Muscle of arm (tissue), 14 donors: ENCODE measurements at places on chromosomes 7 and 10. TPM values are rescaled to one million over a fixed set of nuclear protein-coding genes. Genes with fewer than 3 reads are reported as not detected.

DNA sequence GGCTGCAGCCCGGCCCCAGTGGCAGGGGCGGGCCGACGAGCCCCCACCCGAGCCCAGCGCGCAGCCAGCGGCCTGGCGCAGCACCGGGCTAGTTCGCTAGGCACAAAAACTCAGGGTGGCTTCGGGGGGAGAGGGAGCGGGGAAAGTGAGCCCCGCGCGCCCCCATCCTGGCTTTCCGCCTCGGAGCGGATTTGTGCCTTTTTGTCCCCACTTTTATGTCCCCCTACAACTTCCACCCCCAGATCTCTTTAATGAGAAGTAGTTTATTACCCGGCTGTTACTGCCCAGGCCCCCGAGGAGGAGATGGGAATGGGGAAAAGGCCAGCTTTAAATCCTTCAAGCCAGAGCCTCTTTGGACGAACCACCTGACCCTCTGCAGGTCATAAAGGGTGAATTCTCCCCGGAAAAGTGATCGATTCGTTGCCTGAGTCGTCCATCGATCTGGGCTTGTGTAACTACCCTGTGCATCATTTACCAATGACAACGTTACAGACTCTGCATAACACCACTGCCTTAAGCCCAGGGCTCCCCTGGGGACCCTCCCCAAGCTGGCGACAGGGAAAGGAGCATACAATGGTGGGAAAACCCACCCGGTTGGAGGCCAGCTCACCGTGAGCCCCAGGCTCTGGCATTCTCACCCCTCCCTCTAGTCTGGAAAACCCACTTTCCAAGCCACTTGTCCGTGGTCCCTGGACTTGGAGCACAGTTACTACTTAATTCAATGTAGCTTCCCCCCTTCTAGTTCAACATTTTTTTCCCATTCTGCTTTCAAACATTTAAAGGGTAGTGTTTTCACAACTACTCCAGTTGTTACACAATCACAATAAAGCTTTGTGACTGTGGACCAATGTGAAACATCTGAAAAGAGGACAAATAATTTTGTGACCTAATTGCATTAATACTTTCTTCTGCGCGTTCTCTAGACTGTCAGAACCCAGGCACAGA, 748 bp upstream of the SH3PXD2A start:
- DNase-seq, result no peak

The LDB3 gene
- polyA plus RNA-seq, result 967 TPM

The ZNF107 gene
- polyA plus RNA-seq, result 5.9 TPM

DNA sequence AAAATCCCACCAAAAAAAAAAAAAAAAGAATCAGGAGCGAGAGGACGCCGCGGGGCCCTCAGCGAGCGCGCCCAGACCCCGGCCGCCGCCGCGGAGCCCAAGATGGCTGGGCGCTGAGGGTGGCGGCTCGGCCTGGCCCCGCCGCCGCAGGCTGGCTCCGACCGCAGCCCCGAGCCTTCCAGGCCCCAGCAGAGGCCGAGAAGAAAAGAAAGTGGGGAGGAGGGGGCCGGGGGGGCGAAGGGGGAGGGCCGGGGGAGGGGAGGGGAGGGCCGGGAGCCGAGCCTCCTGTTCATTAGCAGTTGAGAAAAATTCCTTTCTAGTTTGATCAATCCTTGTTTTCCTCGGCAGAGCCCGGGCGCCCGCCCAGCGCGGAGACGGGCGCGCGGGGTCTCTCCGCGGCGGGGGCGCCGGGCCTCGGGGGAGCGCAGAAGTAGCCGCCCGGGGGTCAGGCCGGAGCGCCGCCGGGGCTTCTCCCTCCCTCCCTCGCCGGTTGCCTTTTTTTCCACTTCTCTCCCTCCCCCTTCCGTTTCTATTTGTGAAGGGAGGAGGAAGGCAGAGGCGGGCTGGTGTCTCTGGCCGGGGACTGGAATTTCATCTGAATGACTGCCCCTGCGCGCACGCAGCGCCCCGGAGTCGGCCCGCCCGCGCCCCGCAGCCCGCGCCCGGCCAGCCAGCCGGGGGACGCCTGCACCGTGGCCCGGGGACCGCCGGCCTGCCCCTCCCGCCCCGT, 778 bp upstream of the TRIM8 start:
- DNase-seq, result peak; percentile 70

The RARRES2 gene
- polyA plus RNA-seq, result 45.8 TPM

GRCh38 chr7:27172315-27172774, 1.8 kb downstream of the HOXA10 start:
- DNase-seq, result no peak
